ENCODE measurements at places on chromosomes 6 and 20. TPM values are rescaled to one million over a fixed set of nuclear protein-coding genes. Genes with fewer than 3 reads are reported as not detected.

- H3K4me3 ChIP-seq, result no peak overlapping the region
- DNase-seq, result no peak
- H3K27me3 ChIP-seq, result no peaks in the 10 kb centered on the region
- H3K27ac ChIP-seq, result no peak overlapping the region
Measured at GRCh38 chr6:5053038-5053437, 32.1 kb upstream of the PPP1R3G start.

DNA sequence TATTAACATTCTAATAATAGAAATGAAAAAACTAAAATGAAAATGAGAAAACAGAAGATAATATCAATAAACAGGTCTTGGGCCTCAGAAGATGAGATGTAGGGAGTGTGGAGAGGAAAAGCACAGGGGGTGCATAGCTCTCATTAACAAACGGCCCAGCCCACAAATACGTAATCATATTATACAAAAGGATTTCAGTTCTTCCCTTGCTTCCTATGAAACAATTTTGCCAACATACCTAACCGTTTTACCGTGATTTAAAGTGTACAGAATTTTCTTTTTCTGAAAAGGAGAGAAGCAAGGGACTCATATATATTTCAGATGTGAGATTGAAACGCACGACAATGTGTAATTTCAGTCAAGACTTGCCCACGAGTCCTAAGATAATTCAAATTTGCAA lies 136.0 kb downstream of the HFE start:
- no peak for DNase-seq
- H3K27me3 ChIP-seq, result no peaks in the 10 kb centered on the region
- H3K36me3 ChIP-seq, result no peaks in the 10 kb centered on the region
- peak overlapping the region; percentile 100 for H3K4me3 ChIP-seq
- peaks cover 7% of the 10 kb centered on the region for H3K4me1 ChIP-seq

- H3K27ac ChIP-seq, result no peak overlapping the region
- DNase-seq, result peak; percentile 41
- H3K27me3 ChIP-seq, result no peaks in the 10 kb centered on the region
- H3K36me3 ChIP-seq, result no peaks in the 10 kb centered on the region
Measured at GRCh38 chr6:136723780-136724179, 68.5 kb downstream of the MAP3K5 start.

GRCh38 chr6:90028066-90028778 lies 134.0 kb downstream of the GJA10 start:
- H3K36me3 ChIP-seq, result no peaks in the 10 kb centered on the region
- DNase-seq, result no peak
- H3K27me3 ChIP-seq, result no peaks in the 10 kb centered on the region
- H3K4me1 ChIP-seq, result no peaks in the 10 kb centered on the region
- H3K27ac ChIP-seq, result no peak overlapping the region

DNA sequence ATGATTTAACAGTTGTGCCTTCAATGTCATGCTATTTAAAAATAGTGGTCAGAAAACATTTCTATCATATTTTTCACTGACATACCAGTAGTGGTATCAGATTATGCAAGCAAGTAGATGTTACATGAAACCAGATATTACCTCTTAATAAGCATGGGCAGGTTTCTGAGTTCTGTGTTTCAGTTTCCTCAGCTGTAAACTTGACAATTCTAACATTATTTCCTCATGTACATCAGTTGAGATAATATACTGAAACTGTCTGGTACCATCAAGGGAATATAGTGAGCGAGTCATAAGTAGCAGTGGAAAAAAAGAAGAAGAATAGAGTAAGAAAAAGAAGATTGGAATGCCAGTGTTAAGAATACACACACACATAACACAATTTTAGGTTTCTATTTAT lies 477.9 kb upstream of the MANEA start:
- DNase-seq, result no peak
- H3K27ac ChIP-seq, result no peak overlapping the region
- H3K36me3 ChIP-seq, result no peaks in the 10 kb centered on the region
- no peaks in the 10 kb centered on the region for H3K4me1 ChIP-seq
- no peaks in the 10 kb centered on the region for H3K27me3 ChIP-seq

VWA7 gene
- not detected for polyA plus RNA-seq

C6orf141 gene
- polyA plus RNA-seq, result not detected

GRCh38 chr20:60008130-60008808 lies 50.0 kb downstream of the CDH26 start:
- peaks cover 27% of the 10 kb centered on the region for H3K4me1 ChIP-seq
- H3K27me3 ChIP-seq, result no peaks in the 10 kb centered on the region
- peak overlapping the region; percentile 81 for H3K27ac ChIP-seq
- peak; percentile 97 for DNase-seq

DNA sequence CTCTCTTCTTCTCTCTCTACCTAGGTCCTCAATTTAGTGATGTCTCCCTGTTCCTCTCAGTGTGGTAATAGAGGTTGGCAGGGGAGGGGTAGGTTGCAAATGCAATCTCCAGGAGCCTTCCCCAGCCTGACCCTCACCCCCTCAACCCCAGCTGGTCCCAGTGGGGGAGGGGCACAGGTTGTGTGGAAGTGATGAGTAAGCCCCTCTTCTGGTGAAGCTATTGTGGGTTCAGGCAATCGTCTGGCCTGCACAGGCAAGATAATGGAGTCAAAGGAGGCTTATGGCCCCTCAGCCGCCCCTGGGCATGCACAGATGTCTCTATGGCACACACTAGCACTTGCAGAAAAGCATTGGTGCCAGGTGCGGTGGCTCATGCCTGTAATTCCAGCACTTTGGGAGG lies 10.8 kb upstream of the ADA start:
- no peak for DNase-seq
- no peak overlapping the region for H3K27ac ChIP-seq
- H3K27me3 ChIP-seq, result no peaks in the 10 kb centered on the region
- H3K4me1 ChIP-seq, result peaks cover 24% of the 10 kb centered on the region

MLN gene
- polyA plus RNA-seq, result not detected

MCCD1 gene
- not detected for polyA plus RNA-seq

DNA sequence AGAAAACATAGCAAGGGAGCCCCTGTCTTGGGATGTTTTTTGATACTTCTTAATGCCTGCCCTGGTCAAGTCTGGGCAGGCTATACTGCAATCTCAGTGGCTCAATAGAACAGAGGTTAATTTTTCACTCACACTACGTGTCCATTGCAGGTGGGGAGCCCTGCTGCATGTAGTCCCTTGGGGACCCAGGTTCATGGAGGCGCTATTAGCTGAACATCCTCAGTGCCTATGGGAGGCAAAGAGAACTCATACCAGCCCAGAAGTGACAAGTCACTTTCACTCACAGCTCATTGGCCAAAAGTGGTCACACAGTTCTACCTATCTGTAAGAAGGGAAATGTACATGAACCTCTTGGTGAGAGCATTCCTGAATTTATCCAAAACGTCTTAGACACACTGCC lies 23.2 kb downstream of the CGA start:
- no peaks in the 10 kb centered on the region for H3K4me1 ChIP-seq
- no peak overlapping the region for H3K27ac ChIP-seq
- no peaks in the 10 kb centered on the region for H3K27me3 ChIP-seq
- H3K4me3 ChIP-seq, result no peak overlapping the region

TINAG gene
- polyA plus RNA-seq, result not detected

ZNF311 gene
- polyA plus RNA-seq, result not detected

FAM209B gene
- 0.66 TPM for polyA plus RNA-seq

DNA sequence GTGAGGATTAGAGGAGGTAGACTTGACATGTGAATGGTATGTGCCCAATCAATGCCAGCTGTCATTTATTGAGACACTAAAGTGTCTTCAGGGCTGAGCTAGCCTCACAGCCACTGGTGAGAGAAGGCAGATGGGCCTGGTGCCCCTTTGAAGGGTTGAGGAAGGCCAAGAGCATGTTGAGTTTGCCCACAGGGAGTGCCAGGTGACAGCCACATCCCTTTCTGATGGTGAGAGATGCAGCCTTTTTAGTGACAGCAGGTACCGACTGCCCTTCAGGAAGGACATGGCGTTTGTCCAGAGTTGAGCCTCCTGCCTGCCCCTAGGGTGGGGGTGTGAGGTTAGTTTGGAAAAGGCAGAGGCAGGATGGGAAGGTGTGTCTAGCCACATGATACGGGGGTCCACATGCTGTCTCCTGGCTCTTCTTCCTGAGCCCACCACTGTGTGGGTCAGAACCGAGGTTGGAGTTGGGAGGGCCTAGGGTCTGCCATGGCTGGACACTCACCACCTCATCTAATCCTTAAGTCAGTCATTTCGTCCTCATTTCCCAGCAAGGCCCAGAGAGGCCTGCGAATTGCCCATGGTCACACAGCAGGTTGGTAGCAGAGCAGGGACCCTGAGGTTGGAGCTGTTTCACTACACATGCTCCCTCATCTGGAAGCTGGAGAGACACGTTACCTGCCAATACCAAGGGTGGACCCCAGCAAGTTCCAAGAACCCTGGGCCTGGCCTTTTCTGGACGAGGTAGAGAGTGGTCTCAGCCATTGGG lies 32.5 kb downstream of the SPDEF start:
- H3K27me3 ChIP-seq, result no peaks in the 10 kb centered on the region
- H3K27ac ChIP-seq, result no peak overlapping the region
- H3K4me3 ChIP-seq, result no peak overlapping the region
- H3K4me1 ChIP-seq, result peaks cover 8% of the 10 kb centered on the region
- no peak for DNase-seq

DNA sequence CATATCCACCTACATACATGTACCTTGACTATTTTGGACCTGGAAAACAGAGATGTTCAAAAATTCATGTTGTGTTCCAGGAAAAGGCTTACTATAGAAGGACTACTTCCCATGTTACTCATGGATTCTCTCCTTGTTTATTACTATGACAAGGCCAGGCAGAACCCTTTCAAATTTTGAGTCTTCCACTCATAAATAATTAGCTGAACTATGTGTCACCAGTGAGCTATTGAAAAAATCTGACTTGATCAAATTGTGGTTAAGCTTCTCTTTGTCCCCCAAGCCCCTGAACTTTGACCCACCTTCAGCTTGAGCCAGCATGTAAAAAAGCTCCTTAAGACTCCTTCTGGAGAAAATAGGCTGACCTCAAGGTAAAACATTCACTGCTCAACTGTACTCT lies 1142.8 kb upstream of the EYS start:
- H3K4me3 ChIP-seq, result no peak overlapping the region

DNA sequence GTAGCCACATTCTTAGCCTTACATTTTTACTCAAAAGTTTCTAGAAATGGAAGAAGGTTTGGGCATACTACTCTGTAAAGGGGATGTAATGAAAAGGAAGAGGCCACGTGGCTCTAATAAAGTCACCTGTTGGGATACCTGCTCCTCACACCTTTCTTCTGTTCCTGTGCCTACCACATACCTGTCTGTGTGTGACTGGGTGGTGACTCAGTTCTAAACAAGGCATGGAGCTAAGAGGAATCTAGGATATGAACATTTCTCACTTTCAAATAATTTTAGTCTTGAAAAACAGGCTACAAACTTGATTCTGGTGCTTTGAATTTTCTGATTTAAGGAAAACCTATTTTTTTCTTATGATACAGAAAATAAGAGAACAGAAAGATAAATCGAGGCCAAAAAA lies 363.6 kb downstream of the RFPL4B start:
- no peaks in the 10 kb centered on the region for H3K36me3 ChIP-seq
- no peak overlapping the region for H3K27ac ChIP-seq
- H3K4me1 ChIP-seq, result no peaks in the 10 kb centered on the region

DNA sequence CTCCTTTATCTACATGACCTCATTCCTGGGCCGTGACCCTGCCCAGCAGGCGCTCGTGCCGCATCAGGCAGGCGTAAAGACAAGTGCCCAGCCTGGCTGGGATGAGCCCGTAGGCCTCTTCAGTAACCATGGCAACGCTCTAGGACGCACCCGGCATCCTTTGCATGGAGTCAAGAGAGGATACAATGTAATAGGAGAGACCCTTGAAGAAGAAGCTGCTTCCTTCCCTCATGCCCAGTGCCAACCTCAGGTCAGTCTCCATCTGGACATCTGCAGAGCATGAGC lies 5.0 kb upstream of the LSM14B start:
- peaks cover 5% of the 10 kb centered on the region for H3K27me3 ChIP-seq

TFAP2D gene
- polyA plus RNA-seq, result not detected

DNA sequence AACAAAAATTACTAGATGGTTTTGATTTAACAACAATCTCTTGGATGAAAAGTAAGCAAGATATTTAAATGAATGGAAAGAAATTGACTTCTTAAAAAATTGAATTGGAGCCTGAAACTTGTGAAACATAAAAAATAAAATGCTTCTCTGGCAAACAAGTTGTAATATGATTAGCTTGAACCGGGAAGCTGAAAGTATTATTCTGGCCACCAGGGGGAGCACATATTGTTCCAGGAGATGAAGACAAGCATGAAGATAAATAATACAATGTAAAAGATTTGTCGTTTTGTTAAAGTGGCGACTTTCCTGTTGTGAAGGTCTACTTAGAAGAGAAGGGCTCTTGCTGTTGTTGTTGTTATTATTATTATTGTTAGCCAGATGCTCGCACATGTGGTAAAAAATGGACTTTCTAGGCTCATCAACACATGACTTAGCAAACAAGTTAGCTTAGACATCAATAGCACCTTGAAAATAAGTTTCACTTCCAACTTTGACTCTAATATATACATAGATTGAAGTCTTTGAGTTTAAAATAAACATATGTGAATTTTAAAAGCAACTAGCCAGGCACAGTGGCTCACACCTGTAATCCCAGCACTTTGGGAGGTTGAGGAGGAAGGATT lies 14.2 kb downstream of the PAX1 start:
- H3K36me3 ChIP-seq, result no peaks in the 10 kb centered on the region
- H3K27me3 ChIP-seq, result peaks cover 31% of the 10 kb centered on the region
- peak; percentile 10 for DNase-seq
- no peak overlapping the region for H3K4me3 ChIP-seq

- H3K4me3 ChIP-seq, result no peak overlapping the region
- H3K27me3 ChIP-seq, result no peaks in the 10 kb centered on the region
- H3K4me1 ChIP-seq, result no peaks in the 10 kb centered on the region
- no peaks in the 10 kb centered on the region for H3K36me3 ChIP-seq
Measured at GRCh38 chr20:61718361-61719005, 347.2 kb downstream of the TAF4 start.
